Heart left ventricle (tissue), 16 donors: ENCODE measurements at places on chromosomes 13 and 19. TPM values are rescaled to one million over a fixed set of nuclear protein-coding genes. Genes with fewer than 3 reads are reported as not detected.

The CELF5 gene
- not detected for total RNA-seq

The WIZ gene
- 29.8 TPM for total RNA-seq

- no peak for DNase-seq
These were observed 514 bp upstream of the ARGLU1 start for GRCh38 chr13:106568299-106569003.

DNA sequence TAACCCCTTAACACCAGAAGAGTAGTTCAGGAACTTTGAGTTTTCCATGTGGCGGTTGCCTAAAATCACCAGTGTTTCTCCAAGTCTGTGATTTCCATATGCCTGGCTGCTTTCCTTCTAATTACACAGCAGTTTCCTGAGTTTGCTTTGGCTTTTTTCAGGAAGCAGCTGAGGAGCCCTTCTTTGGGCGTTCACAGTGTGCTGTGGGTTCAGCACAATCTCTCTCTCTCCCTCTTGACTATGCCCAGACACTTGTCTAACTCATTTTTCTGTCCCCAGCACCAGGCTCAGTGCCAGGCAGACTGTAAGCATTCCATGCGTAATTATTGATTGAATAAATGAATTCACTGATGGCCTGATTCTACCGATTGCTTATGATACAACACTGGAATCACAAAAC lies 19.7 kb downstream of the SCEL start:
- DNase-seq, result no peak

DNA sequence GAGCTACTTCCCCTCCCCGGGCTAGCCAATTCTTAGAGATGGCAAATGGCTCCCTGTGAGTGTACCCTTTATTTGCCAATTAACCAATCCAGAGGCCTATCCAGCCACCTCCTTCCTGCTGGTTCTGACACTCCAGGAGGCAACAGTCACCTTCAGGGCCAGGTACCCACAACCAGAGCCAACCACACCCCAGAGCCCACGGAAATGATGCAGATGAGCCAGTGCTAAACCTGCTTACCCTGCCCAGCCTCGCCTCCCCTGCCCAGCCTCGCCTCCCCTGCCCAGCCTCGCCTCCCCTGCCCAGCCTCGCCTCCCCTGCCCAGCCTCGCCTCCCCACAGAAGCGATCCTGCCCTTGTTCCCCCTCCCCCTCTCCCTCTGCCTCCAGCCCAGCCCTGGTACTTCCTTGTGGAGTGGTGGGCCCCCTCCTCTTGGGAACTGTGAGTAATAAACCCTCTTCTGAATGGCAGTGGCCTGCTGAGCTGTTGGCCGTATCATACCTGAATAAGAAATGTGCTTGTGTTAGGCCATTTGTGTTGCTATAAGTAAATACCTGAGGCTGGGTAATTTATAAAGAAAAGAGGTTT lies 173.8 kb upstream of the RNF113B start:
- no peak for DNase-seq

- no peak for DNase-seq
These were observed 217.2 kb upstream of the HTR2A start for GRCh38 chr13:47114030-47114429.
